ENCODE measurements at places on chromosomes 2 and 18. TPM values are rescaled to one million over a fixed set of nuclear protein-coding genes. Genes with fewer than 3 reads are reported as not detected.
A peak's percentile ranks its signal among the peaks of the same experiment; 100 is the strongest.

The UGGT1 gene
- 63.7 TPM for total RNA-seq

The B3GNT7 gene
- total RNA-seq = 0.34 TPM

The ESCO1 gene
- 20.5 TPM for total RNA-seq

The STEAP3 gene
- total RNA-seq = 0.13 TPM

The PRSS56 gene
- not detected for total RNA-seq

The CHRNG gene
- not detected for total RNA-seq

The TLX2 gene
- 0.44 TPM for total RNA-seq

The LHCGR gene
- total RNA-seq = not detected

The CYP20A1 gene
- total RNA-seq = 18.4 TPM

The CTIF gene
- 1.3 TPM for total RNA-seq

The RAB31 gene
- total RNA-seq = not detected

The NRP2 gene
- 4.0 TPM for total RNA-seq

DNA sequence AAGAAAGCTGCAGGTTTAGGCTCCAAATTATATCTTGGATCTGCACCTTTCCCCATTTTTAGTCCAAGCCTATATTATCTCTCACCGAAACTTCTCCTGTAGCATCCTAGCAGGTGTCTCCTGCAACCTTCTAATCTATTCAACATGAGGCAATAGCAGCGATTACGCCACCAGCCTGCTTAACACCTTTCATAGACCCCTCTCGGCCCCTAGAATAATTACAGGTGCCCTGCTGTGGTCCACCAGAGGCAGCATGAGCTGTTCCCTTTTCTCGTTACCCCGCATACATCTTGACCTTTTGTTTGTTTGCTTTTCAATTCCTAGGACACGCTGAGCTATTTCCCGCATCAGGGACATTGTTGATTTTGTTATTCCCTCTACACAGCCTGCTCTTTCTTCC, 361.9 kb downstream of the CYRIA start:
- DNase-seq = no peak
- peaks cover 13% of the 10 kb centered on the region for H3K27me3 ChIP-seq
- no peaks in the 10 kb centered on the region for H3K36me3 ChIP-seq

- no peak overlapping the region for H3K4me3 ChIP-seq
- peaks cover 33% of the 10 kb centered on the region for H3K4me1 ChIP-seq
- DNase-seq = no peak
- no peaks in the 10 kb centered on the region for H3K36me3 ChIP-seq
- no peak overlapping the region for H3K27ac ChIP-seq
- no peaks in the 10 kb centered on the region for H3K27me3 ChIP-seq
Measured at GRCh38 chr2:108586631-108587030, 52.4 kb downstream of the LIMS1 start.

- no peaks in the 10 kb centered on the region for H3K27me3 ChIP-seq
- H3K4me1 ChIP-seq = peaks cover 56% of the 10 kb centered on the region
- H3K27ac ChIP-seq = peak overlapping the region; percentile 74
Measured at GRCh38 chr2:37149626-37150322, 7.0 kb downstream of the EIF2AK2 start.

DNA sequence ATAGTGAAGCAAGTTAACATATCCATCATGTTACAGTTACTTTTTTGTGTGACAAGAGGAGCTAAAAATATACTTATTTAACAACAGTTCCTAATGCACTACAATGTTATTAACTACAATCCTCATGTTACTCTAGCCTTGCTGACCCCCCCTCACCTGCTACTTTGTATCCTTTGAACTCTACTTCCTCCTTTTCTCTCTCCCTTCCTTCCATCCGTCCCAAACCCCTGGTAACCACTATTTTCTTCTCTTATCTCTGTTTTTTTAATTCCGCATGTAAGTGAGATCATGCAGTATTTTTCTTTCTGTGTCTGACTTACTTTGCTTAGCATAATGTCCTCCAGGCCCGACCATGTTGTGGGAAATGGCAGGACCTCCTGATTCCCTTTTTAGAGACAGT, 59.4 kb downstream of the NPAS2 start:
- no peaks in the 10 kb centered on the region for H3K36me3 ChIP-seq
- no peak overlapping the region for H3K4me3 ChIP-seq
- no peak for DNase-seq
- peaks cover 15% of the 10 kb centered on the region for H3K4me1 ChIP-seq

- DNase-seq = no peak
- H3K27ac ChIP-seq = no peak overlapping the region
- H3K27me3 ChIP-seq = no peaks in the 10 kb centered on the region
- no peak overlapping the region for H3K4me3 ChIP-seq
- H3K36me3 ChIP-seq = peaks cover 53% of the 10 kb centered on the region
Measured at GRCh38 chr2:195687320-195688086, 30.5 kb downstream of the SLC39A10 start.

DNA sequence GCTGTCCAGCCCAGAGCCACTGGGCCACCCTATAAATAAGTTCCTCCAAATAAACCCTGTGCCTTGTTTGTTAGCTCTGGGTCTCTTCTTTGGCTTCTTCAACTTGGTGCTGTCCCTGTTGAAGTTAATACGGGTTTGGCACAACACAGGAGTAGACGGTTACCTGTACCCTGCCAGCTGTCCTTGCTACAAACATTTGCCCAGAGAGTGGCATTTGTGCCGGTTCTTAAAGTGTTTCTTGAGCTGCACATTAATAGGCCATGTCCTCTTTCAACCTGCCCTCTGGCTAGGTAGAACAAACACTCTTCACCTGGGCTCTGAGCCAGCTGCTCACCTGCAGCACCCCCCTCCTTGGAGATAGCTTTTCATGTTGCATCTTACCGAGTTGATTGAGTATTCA, 139.2 kb downstream of the NEDD4L start:
- H3K4me3 ChIP-seq = no peak overlapping the region
- H3K4me1 ChIP-seq = no peaks in the 10 kb centered on the region
- no peaks in the 10 kb centered on the region for H3K27me3 ChIP-seq
- H3K36me3 ChIP-seq = no peaks in the 10 kb centered on the region
- DNase-seq = no peak

- no peak for DNase-seq
- H3K36me3 ChIP-seq = peaks cover 3% of the 10 kb centered on the region
- H3K4me3 ChIP-seq = peak overlapping the region; percentile 9
- H3K27me3 ChIP-seq = peaks cover 12% of the 10 kb centered on the region
- peaks cover 4% of the 10 kb centered on the region for H3K4me1 ChIP-seq
Measured at GRCh38 chr18:33576999-33577646, 896 bp upstream of the ASXL3 start.

- no peaks in the 10 kb centered on the region for H3K36me3 ChIP-seq
- DNase-seq = no peak
- H3K27me3 ChIP-seq = peaks cover 37% of the 10 kb centered on the region
- H3K4me1 ChIP-seq = peaks cover 54% of the 10 kb centered on the region
- H3K4me3 ChIP-seq = no peak overlapping the region
- H3K27ac ChIP-seq = no peak overlapping the region
Measured at GRCh38 chr2:191569025-191569424, 108.9 kb upstream of the NABP1 start.

- H3K27ac ChIP-seq = no peak overlapping the region
- H3K27me3 ChIP-seq = no peaks in the 10 kb centered on the region
- H3K36me3 ChIP-seq = no peaks in the 10 kb centered on the region
Measured at GRCh38 chr2:9377461-9378097, 45.7 kb downstream of the ITGB1BP1 start.

GRCh38 chr18:48990481-48991318, 39.9 kb upstream of the SMAD7 start:
- no peak overlapping the region for H3K27ac ChIP-seq
- H3K4me1 ChIP-seq = no peaks in the 10 kb centered on the region
- no peak overlapping the region for H3K4me3 ChIP-seq
- peaks cover 8% of the 10 kb centered on the region for H3K27me3 ChIP-seq
- no peaks in the 10 kb centered on the region for H3K36me3 ChIP-seq

DNA sequence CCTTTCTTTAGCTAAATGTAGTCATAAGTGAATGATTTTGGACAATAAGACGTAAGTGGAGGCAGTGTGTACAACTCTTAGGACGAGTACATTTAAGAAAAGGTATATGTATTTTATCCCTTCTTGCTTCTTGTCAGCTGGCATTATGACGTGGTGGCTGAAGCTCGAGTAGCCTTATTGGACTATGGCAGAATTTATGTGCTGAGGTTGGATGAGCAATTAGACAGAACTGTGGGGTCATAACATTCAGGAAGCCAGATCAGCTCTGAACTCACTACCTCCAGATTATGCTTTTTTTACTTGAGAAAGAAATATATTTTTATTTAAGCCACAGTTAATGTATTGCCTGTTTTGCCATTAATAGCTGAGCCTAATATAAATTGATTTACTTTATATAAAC, 661.5 kb downstream of the ERBB4 start:
- DNase-seq = no peak
- H3K36me3 ChIP-seq = no peaks in the 10 kb centered on the region
- no peak overlapping the region for H3K4me3 ChIP-seq
- H3K27ac ChIP-seq = no peak overlapping the region
- peaks cover 2% of the 10 kb centered on the region for H3K27me3 ChIP-seq
- no peaks in the 10 kb centered on the region for H3K4me1 ChIP-seq

DNA sequence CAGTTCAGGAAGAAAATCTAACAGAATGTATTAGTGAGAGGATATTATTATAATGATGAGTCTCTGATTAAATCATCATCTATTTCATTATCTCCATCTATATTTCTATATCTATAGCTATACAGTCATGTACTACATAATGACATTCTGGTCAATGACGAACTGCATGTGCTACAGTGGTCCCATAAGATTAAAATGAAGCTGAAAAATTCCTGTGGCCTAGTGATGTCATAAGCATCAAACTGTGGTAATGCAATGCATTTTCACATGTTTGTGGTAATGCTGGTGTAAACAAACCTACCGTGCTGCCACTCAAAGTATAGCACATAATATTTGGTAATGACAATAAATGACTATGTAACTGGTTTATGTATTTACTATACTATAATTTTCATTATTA, 1127.9 kb upstream of the CHAC2 start:
- no peak overlapping the region for H3K4me3 ChIP-seq
- no peak overlapping the region for H3K27ac ChIP-seq
- H3K4me1 ChIP-seq = no peaks in the 10 kb centered on the region
- no peaks in the 10 kb centered on the region for H3K36me3 ChIP-seq
- no peak for DNase-seq

GRCh38 chr2:156908825-156909224, 348.7 kb upstream of the GALNT5 start:
- H3K36me3 ChIP-seq = no peaks in the 10 kb centered on the region
- peaks cover 7% of the 10 kb centered on the region for H3K4me1 ChIP-seq
- DNase-seq = no peak
- no peak overlapping the region for H3K4me3 ChIP-seq
- peaks cover 16% of the 10 kb centered on the region for H3K27me3 ChIP-seq

- DNase-seq = no peak
- H3K27ac ChIP-seq = no peak overlapping the region
- no peaks in the 10 kb centered on the region for H3K36me3 ChIP-seq
- no peak overlapping the region for H3K4me3 ChIP-seq
- no peaks in the 10 kb centered on the region for H3K4me1 ChIP-seq
Measured at GRCh38 chr2:198191651-198192050, 387.3 kb downstream of the PLCL1 start.

- peaks cover 38% of the 10 kb centered on the region for H3K27me3 ChIP-seq
- no peaks in the 10 kb centered on the region for H3K36me3 ChIP-seq
- no peak for DNase-seq
- no peak overlapping the region for H3K4me3 ChIP-seq
Measured at GRCh38 chr18:5302606-5303005, 7.1 kb upstream of the ZBTB14 start.

DNA sequence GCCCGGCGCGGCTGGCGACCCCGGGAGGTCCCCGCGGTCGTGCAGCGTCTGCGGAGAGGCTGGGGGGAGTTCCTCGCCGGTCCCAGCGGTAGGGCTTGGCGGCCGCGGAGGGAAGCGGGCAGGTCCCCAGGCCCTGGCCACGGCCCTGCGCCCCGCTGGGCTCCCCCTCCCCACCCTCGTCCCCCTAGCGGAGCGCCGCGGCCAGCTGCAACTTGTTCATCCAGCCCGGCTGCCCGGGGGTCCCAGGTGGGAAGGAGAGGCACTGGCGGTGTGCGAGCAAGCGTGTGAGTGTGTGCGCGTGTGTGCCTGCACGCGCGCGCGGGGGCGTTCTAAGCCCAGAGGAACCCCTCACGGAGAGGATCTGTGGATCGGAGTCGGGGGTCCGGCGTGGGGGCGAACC, 1.3 kb downstream of the PTPRM start:
- DNase-seq = no peak
- peaks cover 1% of the 10 kb centered on the region for H3K4me1 ChIP-seq
- no peak overlapping the region for H3K4me3 ChIP-seq

DNA sequence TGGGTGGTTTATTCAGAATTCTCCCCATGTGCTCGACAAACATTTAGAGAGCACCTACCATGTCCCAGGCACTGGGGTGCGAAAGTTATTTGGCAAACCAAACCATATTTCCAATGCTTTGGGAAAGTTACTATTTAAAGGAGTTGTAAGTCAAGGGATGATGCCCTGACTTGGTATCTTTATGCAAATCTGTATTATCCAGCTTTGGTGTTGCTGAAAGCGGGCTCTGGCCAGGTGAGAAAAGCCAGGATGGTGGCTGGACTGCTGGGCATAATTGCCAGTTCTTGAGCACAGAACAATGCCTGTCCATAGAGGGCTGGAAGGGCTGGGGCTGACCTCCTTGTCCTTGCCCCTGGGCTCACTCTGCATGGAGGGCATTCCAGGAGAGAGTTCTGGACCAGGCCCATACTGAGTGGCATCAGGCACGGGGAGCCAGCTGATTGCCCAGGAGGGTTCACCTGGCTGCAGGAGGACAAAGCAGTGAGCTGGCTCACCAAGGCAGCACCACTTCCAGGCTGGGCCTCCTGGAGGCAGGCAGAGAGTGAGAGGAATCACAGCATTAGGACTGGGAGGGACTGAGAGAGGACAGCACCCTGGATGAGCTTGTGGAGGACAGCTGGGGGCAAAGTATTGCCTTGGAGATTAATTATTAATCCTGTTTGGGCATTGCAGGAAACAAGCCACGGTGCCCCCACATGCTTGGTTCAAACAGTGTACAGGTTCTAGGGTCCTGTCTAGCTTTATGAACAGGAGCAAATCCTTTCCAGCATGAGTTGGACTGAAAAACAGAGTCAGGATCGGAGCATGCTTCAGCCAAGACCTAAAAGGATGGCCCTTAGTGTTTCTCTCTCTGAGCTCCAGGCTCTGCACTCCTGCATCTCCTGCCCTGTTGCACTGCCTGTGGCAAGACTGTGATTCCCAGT, 7.1 kb downstream of the KHK start:
- no peaks in the 10 kb centered on the region for H3K36me3 ChIP-seq
- no peak for DNase-seq
- H3K4me1 ChIP-seq = peaks cover 24% of the 10 kb centered on the region
- no peak overlapping the region for H3K27ac ChIP-seq
- no peak overlapping the region for H3K4me3 ChIP-seq

- no peak for DNase-seq
- H3K4me1 ChIP-seq = no peaks in the 10 kb centered on the region
- no peaks in the 10 kb centered on the region for H3K36me3 ChIP-seq
- no peaks in the 10 kb centered on the region for H3K27me3 ChIP-seq
- H3K4me3 ChIP-seq = no peak overlapping the region
- no peak overlapping the region for H3K27ac ChIP-seq
Measured at GRCh38 chr2:132875193-132875592, 205.2 kb upstream of the LYPD1 start.

DNA sequence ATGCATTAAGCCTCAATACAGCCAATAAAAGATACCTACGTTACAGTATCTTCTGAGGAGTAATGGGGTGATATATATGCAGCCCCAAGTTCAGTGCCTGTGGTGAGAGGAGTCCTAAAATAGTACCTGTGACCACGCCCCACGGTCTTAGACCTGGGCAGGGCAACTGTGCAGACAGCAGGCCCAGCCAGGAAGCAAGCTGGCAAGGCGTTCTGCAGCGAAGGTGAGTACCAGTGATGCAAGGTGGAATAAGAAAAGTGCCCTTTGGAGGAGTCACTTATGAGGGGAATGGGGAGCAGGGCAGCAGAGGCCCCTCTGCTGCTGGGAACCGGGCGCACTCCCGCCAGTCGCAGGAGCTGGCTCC, 12.7 kb upstream of the MAP3K2 start:
- H3K4me3 ChIP-seq = no peak overlapping the region
- no peaks in the 10 kb centered on the region for H3K36me3 ChIP-seq
- peaks cover 7% of the 10 kb centered on the region for H3K27me3 ChIP-seq

GRCh38 chr18:43578706-43579105, 301.4 kb upstream of the SYT4 start:
- no peak overlapping the region for H3K27ac ChIP-seq
- H3K36me3 ChIP-seq = no peaks in the 10 kb centered on the region
- H3K4me1 ChIP-seq = no peaks in the 10 kb centered on the region

Measured in activated CD8-positive, alpha-beta T cell treated with anti-CD3 and anti-CD28 coated beads, Interleukin-2, amount 10 ng/mL, durations not matched to agents 7 days and 5 days (primary cell).